Stimulated activated CD8-positive, alpha-beta memory T cell treated with anti-CD3 and anti-CD28 coated beads, Interleukin-4, amount 100 ng/mL, for 1 hour (primary cell): ENCODE measurements at places on chromosomes 4 and X.

DNA sequence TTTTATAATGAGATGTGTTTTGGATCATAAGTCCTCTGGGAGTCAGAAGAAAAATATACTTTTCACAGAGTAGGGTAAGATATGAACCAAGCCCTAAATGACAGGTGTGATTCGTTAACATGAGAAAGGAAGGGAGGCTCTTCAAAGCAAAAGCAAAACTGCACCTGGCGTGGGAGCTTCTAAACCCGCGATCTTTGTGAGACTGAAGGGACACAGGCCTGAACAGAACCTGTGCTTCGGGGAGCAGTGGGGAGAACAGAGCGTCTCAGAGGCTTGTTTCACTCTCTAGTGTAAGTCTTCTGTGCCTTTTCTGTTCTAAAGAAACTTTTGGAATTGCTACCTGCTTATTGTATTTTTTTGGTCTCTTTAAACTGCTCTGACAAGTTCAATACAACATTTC is 30.2 kb upstream of the CYP4V2 start:
- no peak for DNase-seq

GRCh38 chrX:43728966-43729365 is 72.9 kb downstream of the MAOA start:
- no peak for DNase-seq

- no peak for DNase-seq
These were observed 107.0 kb downstream of the CT47B1 start for GRCh38 chrX:120768681-120769080.

DNA sequence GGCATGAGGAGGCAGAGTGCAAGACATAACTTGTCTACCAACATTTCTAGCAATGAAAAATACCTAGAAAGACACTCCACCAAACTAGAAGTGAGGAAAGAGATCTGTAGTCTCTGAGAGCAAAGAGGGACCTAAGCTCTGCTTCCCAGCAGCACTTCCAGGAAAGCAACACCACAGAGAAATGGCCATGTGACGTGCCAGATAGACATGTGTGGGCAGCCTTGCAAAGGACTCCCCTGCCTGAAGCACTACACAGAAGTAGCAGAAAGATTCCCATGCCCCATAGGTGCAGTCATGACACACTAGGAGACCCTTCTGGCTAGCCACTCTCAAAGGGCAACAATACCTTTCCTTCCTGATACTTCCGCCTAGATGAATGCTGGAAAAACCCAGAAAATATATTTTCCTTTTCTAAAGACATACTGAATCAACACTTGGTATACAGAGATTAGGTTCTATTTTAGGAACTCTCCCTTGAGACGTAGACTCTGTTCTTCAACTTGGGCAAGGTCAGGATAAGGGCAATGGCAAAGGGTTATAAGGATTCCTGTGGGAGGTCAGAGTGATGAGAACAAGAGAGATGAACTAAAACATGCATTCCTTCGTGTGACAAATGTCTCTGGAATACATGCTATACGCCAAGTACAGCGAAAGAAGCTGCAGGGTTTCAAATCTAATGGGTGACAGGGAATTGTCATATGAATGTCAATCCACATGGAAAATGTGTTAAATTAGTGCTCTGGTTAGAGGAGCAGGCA is 187.5 kb upstream of the ETNPPL start:
- no peak for DNase-seq

DNA sequence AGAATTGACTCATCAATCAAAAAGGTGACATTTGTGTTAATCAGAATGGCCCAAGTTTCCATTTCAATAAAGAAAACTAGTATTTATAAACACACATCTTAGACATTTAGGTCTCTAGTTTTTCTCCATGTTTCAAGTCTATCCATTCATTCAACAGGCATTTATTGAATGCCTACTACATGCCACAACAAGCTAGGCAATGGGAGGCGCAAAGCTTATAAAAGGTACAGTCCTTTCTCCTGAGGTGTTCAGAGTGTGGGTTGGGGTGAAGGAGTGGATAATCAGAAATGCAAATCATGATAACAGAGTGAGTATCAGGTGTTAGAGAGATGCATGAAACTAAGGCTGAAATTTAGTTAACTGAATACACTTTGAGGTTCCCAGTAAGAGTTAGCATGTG is 78.0 kb downstream of the HCCS start:
- no peak for DNase-seq

DNA sequence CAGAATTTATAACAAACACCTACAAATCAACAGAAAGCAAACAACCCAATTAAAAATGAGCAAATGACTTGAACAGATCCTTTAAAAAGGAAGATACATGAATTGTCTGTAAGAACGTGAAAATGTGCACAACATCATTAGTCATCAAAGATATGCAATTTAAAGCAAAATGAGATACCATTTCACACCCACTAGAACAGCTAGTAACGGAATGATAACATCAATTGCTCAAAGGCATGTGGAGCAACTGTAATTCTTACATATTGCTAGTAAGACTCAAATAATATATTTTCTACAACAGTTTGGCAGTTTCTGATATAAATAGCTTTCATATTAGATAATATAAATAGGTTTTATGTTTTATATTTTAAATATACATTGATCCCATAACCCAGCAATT is 82.5 kb downstream of the LCORL start:
- DNase-seq: no peak

DNA sequence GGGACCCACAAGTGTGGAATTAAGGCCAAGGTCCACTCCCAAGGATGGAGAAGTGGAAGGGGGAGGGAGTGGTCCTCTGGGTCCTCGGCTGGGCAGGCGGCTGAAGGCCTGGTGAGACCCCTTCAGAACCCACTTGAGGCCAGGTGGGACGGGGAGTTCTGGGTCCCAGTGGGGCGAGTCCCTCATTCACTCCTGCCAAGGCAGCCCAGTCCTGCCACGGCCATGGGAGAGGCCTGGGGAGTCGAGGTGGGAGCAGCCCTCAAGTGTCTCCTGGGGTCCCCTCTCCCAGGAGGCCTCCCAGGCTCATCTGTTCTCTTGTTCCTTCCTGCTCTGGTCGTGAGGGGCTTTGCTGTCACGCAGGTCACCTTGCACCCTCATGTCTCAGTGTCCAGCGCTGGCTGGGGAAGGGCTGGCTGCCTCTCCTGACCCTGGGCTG is 6.1 kb upstream of the SH3BP2 start:
- DNase-seq: no peak

- DNase-seq: no peak
These were observed 46.6 kb upstream of the SHISA3 start for GRCh38 chr4:42350611-42351182.

- no peak for DNase-seq
These were observed 92.6 kb upstream of the H2AZ1 start for GRCh38 chr4:100042711-100043110.

DNA sequence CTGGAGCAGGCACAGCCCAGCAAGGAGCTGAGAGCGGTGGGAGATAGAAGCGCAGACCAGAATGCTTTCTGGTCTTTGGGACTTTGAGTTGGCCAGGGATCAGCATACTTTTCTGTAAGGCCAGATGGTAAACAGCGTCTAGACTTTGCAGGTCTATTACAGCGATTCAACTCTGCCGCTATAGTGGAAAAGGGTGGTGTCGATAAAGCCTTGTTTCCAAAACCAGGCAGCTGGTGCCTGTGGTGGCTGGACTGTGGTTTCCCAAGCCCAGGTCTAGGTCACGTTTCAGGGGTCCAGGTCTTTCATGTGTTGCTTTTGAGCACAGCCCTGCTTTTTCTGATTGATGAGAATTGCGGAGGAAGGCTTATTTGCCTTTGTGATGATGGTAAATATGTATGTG is 40.1 kb downstream of the HTT-AS start:
- DNase-seq: no peak

GRCh38 chr4:88054901-88055300 is 47.5 kb downstream of the PKD2 start:
- DNase-seq: no peak

DNA sequence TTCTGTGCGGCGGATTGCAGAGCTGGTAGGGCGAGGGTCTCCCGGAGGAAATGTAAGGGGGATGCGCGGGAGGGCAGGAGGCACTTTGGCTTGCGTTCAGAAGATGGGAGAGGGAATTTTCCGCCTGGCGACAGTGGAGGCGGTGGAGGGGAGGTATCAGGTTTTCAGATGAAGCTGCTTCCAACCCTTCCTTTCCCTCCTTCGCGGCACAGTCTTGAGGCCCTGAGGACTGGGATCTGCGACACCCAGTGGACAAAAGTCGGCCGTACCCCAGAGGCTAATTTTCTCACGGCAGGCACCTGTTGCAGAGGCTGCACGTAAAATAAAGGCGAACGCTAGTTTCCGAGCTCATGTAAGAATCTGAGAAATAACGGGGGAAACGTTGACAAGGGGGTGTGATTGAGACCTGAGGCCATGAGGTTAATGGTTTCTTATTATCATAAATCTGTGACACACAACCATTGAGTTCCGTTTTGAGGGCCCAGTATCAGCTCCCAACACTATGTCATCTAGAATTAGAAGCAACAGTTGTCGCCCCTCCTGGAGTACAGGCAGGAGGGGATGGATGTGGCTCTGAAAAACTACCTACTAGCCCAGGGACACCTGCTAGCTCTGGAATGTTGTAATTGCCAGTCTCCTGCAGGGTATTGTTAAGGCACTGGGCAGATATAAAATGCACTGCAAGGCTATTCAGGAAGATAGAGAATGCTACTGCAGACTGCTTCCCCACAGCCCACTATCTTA is 1.1 kb downstream of the ZCCHC18 start:
- peak; percentile 32 for DNase-seq

- DNase-seq: no peak
These were observed 516.5 kb upstream of the CNKSR2 start for GRCh38 chrX:20857746-20858145.

- no peak for DNase-seq
These were observed 58.4 kb upstream of the TET2 start for GRCh38 chr4:105088110-105088879.

GRCh38 chr4:114911111-114911510 is 202.3 kb downstream of the NDST4 start:
- no peak for DNase-seq

DNA sequence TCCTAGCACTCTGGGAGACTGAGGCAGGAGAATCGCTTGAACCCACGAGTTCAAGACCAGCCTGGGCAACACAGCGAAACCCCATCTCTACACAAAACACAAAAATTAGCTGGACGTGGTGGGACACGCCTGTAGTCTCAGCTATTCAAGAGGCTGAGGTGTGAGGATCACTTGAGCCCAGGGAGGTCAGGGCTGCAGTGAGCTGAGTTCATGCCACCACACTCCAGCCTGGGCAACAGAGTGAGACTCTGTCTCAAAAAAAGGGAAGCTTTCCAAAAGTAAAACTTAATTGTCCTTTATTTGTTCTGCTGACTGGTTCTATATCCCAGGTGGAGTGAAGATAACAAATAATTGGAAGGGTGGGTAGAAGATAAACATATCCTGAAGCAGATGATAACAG is 45.6 kb downstream of the ABCG2 start:
- DNase-seq: no peak

- no peak for DNase-seq
These were observed 679.2 kb upstream of the FRG1 start for GRCh38 chr4:189261475-189261874.

DNA sequence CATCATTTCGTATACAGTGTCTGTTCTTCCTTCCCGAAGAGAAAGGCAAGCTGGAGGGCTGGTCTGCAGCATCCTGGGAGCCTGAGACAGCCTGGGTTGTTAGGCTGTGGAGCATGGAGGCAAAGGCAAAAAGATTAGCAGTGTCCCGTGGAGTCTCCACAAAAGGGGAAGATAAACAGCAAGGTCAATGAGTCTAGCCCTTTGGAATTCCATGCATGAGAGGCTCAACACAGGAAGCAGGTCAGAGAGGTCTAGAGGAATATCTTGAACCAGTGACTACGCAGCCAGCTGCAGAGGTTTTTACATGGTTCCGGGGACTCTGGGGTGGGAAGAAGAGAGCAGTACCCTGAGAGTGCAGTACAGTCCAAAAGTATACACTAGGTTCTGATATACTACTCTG is 12.2 kb upstream of the MCF2 start:
- DNase-seq: no peak

- no peak for DNase-seq
These were observed 231.9 kb upstream of the HAND2 start for GRCh38 chr4:173761938-173762337.

DNA sequence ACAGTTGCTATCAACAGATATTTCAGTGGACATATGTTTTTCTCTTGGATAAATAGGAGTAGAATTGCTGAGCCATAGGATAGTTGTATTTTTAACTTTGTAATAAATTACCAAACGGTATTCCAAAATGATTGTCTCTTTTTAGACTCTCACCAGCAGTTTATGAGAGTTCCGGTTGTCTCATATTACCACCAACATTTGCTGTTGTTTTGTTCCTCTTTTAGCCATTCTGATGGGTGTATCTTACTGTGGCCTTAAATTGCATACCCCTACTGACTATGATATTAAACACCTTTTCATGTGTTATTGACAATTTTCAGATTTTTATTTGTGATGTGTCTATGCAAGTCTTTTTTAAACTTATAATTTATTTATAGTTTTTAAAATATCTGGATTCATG is 39.7 kb downstream of the SNX25 start:
- no peak for DNase-seq

DNA sequence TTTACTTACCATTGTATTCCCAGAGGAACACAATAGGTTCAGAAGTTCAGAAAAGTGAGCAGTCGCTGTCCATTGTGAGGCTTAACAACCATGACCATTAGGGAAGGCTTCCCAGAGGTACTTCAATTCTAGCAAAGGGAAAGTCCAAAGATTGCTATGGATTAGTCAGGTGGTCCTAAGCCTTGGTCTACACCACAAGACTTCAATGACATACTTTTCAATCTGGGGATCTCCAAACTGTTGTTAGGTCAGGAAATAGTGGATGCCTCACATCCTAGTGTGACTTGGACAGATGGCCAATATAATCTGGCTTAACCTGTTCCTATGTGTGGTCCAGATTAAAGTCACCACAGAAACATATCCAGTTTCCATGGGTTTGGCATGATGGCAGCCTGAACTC is 118.0 kb downstream of the SPCS3 start:
- DNase-seq: no peak

DNA sequence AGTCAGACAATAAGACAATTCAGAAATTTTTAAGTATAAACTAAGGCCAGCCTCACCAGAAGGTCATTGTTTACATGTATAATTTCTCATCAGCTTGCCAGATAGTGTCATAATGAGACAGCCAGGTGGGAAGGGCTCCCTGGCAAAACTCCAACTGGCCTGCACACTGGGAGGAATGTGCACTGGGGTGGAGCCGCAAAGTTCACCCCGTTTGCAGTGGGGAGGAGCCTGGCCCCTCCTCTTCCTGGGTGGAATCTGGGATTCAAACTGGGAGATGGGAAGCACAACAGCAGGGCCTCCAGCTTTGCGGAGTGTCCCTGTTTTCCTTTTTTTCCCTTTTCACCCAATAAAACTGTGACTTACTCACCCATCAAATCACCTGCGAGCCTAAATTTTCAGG is 329.9 kb downstream of the SMARCA1 start:
- no peak for DNase-seq

- no peak for DNase-seq
These were observed 201.3 kb upstream of the GNPDA2 start for GRCh38 chr4:44927399-44928380.

DNA sequence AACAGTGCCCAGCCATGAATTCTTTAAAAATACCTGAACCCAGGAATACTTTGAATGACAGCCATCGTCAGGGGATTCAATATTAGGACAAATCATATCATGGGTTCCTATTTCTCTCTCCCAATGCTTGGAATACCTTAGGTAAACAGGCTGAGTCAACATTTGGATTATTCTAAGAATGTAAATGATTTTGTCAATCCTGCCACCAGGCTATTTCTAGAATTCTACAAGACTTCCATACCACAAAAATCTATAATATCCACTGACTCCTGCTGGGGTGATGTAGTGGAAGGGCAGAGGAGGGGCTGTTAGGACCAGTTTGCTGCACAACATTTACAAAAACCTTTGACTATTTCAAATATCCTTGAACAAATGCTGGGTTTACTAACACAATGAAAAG is 65.2 kb downstream of the IGFBP7 start:
- no peak for DNase-seq

GRCh38 chr4:183986971-183987946 is 82.2 kb downstream of the STOX2 start:
- DNase-seq: no peak
